Memory B cell (primary cell): ENCODE measurements at places on chromosomes 13 and 19.

GRCh38 chr19:28971513-28971912 lies 241.4 kb downstream of the UQCRFS1 start:
- no peak for DNase-seq

GRCh38 chr13:106551350-106551749 lies 15.9 kb upstream of the EFNB2 start:
- DNase-seq: no peak

DNA sequence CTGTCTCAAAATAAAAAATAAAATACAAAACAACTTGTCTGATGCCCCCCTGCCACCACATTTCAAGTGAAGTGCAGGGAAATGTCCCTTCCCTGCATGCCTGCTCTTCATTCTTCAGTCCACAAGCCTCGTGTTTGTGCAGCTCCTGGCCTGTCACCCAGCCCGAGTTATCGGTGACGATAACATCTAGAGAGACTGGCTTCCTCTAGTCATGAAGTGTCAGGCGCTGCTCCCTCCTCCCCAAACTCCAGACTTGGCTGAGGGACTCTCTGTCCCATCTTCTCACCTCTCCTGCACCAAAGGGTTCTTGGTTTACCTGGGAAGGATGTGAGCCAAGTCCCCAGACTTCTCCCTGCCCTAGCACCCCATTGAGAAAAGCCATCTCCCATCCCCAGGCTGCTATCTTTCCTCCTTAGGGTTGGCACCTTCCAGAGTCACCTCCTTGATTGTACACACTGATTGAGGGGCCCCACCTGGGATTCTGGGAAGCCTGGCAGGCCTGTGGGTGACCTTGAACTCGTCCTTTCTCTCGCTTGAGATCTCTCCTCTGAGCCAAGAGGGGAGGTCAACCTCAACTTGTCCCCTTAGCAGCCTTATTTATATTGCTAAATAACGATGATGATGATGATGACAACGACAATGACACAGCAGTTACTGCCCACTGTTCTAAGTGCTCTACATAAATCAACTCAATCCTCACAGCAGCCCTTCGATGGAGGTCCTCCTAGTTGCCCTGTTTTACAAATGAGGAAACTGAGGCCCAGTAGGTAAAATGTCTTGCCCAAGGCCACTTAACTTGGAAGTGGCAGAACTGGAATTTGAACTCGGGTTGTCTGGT lies 13.1 kb upstream of the PLAUR start:
- no peak for DNase-seq

GRCh38 chr13:106385654-106386053 lies 149.8 kb downstream of the EFNB2 start:
- DNase-seq: no peak
